ENCODE measurements at places on chromosomes 5 and 9. TPM values are rescaled to one million over a fixed set of nuclear protein-coding genes. Genes with fewer than 3 reads are reported as not detected.

DNA sequence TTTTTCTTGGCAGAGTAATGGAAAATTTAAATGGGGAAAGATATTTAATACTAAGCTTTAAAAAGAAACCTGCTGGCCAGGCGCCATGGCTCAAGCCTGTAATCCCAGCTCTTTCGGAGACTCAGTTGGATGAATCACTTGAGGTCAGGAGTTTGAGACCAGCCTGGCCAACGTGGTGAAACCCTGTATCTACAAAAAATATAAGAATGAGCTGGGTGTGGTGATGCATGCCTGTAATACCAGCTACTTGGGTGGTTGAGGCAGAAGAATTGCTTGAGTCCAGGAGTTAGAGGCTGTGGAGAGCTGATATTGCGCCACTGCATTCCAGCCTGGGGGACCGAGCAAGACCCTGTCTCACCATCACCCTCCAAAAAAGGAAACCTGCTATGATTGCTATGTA is 32.8 kb downstream of the TUT7 start:
- DNase-seq = no peak
- H3K27me3 ChIP-seq = no peaks in the 10 kb centered on the region
- no peak overlapping the region for H3K4me3 ChIP-seq
- H3K36me3 ChIP-seq = no peaks in the 10 kb centered on the region

DNA sequence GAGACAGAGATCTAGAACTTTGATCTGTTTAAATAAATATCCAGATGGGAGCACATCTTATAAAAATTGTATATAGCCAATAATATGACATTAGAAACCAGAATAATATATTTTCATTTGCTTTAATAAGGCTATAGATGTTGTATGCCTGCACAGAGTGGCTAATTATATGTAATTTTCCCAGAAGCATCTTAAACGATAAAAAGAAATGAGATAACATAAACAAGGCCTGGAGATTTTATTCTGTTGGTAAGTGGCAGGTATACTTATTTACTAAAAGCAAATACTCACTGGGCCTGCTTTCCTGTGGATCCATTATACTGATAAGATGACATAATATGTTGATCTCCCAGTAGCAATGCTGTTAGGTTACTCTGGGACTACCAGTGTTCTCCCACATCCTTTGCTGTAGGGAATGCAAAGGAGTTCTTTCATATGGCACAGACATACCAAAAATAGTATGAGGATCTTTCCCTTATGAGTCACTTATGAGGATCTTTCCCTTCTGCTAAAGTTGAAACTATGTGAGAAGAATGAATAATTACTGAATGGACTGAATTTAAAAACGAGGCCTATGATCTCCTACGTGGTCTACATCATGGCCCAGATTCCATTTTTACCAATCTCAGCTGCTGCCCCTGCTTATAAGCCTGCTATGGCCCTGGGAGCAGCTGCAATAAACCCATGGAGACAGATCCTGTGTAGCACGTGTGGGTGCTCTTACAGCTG is 112.1 kb downstream of the NUDT12 start:
- 0 out of 2 replicates have a peak, but pooled peaks cover 4% of the 10 kb centered on the region for H3K4me1 ChIP-seq
- no peak overlapping the region for H3K27ac ChIP-seq
- no peak for DNase-seq

DNA sequence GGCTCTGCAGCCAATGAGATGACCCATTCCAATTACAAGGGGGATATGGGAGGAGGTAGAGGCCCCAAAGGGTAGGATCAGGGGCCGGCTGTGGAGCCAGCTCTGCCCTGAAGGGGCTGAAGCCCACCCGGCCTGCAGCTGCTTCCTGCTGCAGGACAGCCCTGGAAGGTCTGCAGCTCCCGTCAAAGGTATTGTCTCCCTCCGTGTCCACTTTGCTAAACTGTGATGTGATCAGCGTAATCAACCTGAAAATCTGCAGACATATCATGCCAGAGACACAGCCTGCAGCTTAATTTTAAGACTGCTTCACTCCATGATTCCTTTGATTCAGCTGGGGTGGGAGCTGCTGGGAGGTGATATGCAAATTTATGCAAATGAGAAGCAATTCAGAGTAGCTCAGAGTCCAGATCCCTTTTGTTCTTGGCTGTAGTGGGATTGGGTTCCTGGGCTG is 90.7 kb downstream of the GADD45G start:
- no peak for DNase-seq
- no peaks in the 10 kb centered on the region for H3K27me3 ChIP-seq
- H3K36me3 ChIP-seq = no peaks in the 10 kb centered on the region
- H3K4me1 ChIP-seq = no peaks in the 10 kb centered on the region

DNA sequence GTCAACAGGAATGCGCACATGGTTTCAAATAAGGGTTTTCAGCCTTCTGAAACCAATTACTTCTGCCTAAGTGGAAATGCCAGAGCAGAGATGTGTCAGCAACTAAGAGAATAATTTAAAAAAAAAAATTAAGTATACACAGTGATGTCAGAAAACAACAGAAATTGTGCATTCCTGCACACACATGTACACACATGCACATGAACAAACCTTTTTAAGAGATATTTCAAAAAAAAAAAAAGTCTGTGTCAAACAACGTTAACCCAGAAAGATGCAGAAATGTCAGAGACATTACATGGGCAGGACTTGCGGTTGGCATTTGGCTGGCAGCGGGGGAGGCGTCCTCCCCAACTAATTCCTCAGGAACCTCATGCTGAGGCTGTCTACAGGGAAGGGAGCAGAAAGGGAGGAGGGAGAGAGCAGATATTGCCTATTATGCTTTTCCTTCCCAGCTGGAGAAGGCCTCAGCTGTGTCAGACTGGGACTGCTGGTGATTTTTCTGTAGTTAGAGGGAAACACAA is 536.9 kb upstream of the WWC1 start:
- H3K36me3 ChIP-seq = no peaks in the 10 kb centered on the region
- H3K27me3 ChIP-seq = no peaks in the 10 kb centered on the region
- no peak overlapping the region for H3K27ac ChIP-seq
- H3K4me3 ChIP-seq = no peak overlapping the region

DNA sequence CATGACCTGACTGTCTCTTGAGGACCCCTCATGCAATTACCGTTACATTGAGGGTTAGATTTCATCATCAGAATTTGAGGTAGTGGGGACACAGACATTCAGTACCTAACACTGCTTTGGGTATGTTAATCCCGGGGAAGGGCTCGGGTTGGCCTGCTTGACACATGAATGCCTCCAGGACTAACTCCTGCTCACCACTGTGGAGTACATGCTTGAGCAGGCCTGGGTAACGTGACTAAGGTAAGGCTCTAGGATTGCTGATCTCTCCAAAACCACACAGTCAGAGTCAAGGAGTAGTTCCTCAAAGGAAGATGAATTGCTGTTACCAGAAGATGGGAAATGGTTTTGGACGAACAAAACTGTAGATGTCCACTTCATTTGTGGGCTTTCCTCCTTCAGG is 376.3 kb upstream of the ZNF462 start:
- H3K4me1 ChIP-seq = no peaks in the 10 kb centered on the region
- no peak overlapping the region for H3K27ac ChIP-seq
- no peak overlapping the region for H3K4me3 ChIP-seq
- no peaks in the 10 kb centered on the region for H3K36me3 ChIP-seq
- no peak for DNase-seq

GRCh38 chr9:88974641-88975040 is 16.6 kb upstream of the S1PR3 start:
- H3K4me3 ChIP-seq = no peak overlapping the region
- no peaks in the 10 kb centered on the region for H3K4me1 ChIP-seq
- no peaks in the 10 kb centered on the region for H3K36me3 ChIP-seq
- no peak overlapping the region for H3K27ac ChIP-seq
- DNase-seq = no peak

DNA sequence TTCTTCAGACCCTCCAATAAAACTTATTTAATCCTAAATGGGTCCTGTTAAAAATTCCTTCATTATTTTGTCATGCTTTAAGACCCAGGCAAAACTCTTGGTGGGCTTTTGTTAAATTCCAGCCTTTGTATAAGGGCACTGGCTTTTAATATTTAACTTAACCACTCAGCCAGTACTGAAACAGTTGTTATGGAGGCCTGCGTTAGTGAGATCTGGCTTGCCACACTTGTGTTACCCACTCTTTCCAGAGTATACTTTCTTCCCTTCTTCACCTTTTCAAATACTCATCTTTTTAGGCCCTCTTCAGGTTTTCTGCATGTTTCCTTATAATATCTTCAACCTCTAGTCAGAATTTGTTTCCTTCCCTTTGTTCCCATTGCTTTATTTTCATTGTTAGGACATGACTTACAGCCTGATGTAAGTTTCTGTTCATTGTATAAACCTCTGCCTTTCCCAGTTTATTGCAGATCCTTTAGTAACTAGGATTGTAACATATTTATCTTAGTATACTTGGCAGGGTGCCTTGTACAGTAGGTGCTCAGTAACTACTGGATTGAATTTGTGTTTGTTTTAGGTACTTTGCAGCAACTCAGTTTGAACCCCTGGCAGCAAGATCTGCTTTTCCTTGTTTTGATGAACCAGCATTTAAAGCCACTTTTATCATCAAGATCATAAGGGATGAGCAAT is 48.8 kb downstream of the LNPEP start:
- no peaks in the 10 kb centered on the region for H3K36me3 ChIP-seq
- H3K27me3 ChIP-seq = no peaks in the 10 kb centered on the region
- no peak overlapping the region for H3K4me3 ChIP-seq
- H3K27ac ChIP-seq = no peak overlapping the region

DNA sequence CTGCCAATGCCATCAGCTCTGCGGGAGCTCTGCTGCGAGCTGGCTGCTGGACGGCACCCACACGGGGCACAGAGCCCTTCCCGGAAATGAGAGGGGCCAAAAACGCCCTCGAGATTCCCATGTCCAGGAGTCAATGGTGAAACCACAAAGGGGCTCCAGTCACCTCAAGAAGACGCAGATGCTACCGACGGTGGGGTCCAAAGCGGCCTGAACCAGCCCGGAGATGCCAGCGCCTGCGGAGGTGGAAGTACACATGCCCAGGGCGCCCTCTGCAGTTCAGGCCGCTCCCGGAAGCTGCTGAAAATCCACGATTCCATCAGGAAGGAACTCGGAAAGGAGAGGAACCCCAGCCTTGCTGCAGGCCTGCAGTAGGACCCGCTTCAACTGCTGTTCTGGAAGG is 82.4 kb upstream of the SELENOP start:
- no peak overlapping the region for H3K27ac ChIP-seq
- DNase-seq = no peak
- peaks cover under 1% of the 10 kb centered on the region for H3K4me1 ChIP-seq
- no peaks in the 10 kb centered on the region for H3K27me3 ChIP-seq
- H3K36me3 ChIP-seq = no peaks in the 10 kb centered on the region

The PCDHGB1 gene
- 0.60 TPM for total RNA-seq

The SLC34A3 gene
- total RNA-seq = 0.19 TPM

Measured in Caco-2 (cell line).